Cortex of kidney (tissue), 1 donor: ENCODE measurements at places on chromosomes 11 and 22.

DNA sequence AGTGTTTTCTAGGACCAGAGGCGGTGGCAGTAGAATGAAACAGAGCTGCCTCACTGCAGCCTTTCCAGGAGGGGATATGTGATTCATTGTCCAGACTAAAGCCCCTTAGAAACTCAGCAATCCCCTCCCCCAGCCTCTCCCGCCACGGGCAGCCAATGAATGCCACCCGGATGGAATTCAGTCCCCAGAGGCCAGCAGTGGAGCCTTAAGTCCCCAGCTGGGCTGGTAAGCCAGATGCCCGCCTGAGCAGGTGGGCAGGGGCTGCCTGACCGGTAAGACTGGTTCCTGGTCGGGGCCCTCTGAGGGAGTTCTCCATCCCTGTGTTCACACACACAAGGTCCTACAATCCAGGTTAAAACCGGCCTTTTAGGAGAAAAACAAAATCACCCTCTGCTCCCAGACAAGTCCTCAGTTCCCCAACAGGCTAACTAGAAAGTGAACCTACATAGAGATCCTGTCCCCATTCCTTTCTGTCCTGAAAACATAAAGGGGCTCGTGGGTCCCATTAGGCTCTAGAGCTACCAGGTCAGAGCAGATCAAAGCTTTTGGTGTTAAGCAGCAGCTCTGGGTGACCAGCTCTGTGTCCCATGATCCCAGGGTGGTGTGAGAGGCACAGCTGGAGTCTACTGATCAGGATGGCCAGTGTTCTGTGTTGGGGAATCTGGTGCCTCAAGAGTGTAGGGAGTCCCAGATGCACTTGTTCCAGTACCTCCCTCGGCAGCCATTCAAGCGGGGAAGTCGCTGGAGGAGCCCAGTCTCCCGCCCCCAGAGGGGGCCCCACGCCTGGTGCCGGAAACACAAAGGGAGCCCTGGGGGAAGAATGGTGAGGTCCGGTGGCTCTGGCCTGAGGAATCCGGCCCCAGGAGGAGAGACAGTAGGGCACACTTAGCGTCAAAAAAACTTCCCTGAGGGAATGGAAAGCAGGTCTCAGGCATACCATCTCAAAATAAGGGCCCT is 2.6 kb downstream of the PATZ1 start:
- no peak for DNase-seq

DNA sequence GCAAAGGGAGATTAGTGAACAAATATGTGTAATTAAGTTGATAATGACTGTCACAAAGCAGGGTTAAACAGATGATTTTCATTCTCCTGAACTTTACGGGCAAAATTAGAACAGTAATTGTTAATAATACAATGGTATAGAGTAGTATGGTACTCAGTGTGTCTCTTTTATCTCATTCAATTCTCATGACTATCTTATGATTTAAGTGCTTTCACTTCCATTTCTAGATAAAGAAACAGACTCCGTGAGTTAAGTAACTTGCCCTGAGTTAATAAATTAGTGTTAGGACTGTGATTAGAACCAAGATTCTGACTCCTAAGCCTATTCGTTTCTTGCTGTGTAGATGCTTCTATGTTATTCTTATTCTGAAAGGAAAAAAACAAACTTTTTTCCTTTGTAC is 22.0 kb downstream of the PIH1D2 start:
- DNase-seq = no peak

DNA sequence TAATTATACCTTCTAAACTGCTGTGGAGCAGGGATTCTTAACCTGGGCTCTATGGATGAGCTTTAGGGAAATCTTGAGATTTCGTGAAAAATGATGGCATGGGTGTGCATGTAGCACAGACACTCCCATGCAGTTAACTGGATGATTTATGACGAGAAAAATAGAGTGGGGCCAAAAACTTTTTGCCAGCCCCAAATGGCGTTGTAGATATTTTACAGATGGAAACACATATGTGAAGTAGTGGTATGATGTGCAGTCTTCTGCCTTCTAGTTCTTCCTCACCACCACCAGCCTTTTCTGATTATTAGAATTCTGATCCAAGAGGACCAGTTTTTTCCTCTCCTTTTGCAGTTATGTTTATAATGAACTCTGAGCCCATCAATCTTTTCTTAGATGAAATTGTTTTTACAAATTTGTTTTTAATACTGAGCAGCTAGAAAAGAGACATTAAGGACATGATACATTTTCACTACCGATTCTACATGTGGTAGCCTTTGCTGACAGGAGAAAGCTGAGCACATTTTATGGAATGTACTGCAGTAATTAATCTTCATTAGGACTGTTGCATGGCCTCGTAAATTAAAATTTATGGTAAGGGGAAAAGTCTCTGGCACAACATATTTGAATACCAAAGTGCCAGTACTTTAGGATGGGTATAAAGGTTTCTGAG is 261.4 kb downstream of the DDX10 start:
- no peak for DNase-seq

GRCh38 chr11:62133328-62134065 is 9.7 kb downstream of the INCENP start:
- DNase-seq = no peak

GRCh38 chr11:65887723-65888162 is 528 bp downstream of the FIBP start:
- no peak for DNase-seq

DNA sequence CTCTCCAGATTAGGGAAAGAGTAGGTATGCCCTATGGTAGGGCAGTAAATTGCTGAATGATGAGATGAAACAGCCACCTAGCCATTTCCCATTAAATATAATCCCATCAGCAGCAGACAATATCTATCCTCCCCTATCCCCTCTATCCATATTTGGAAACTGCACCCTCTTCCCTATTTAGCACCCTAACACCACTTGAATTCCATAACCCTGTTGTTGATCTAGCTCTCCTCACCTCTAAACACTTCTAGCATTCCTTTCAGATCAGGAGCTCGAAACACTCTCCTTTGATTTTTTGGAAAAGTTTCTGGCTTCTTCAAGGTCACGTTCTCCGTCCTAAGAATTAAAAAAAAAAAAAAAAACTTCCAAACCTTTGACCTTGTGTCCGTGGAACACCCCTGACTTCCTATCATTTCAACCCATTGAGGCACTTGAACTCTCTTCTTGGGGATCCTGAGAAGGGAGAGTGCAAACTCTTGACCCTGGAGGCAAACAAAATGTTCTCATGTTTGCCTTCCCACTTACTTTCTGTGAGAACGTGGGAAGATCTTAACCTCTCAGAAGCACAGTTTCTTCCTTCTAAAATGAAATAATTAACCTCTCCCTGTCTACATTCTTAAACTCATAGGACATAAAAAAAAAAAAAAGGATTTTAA is 19.0 kb downstream of the TRIM5 start:
- DNase-seq = no peak

DNA sequence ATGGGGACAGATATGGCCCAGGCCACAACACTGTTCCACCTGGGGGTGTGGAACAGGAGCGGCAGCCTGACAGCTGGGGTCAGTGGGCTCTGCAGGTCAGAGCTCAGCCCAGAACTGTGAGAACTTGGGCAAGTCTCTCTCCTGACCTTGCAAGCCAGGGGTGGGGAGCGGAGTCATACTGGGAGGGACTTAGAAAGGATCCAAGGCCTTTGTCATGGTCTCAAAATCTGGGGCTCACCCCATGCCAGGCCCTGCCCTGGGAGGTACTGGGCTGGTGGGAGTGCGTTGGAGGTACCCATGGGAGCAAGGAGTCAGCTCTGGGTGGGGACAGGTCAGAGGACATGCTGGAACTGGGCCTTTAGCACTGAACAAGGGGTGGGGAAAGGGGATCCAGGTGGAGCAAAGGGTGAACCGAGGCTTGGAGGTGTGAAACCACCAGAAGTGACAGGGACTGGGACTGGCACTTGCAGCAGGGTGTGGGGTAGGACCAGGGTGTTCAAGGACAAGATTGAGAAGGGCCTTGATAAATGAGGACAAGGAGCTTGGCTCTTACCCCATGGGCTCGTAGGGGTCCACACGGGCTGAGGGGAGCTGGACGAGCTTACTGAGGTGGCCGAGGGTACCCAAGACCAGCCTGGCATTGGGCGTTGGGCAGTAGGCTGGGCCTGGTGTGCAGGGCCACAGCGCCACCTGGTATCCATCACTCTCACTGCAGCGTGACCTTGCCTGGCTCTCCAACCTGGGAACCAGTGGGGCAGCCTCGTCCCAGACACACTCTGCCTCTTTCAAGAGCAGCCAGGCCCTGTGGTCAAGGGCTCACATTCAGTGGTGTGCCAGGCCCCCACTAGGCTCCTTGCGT is 7.4 kb upstream of the PMM1 start:
- no peak for DNase-seq

- DNase-seq = no peak
Observed at GRCh38 chr11:95152876-95153856, 63.5 kb downstream of the ENDOD1 start.

GRCh38 chr11:88701816-88702215 is 364.0 kb downstream of the GRM5 start:
- no peak for DNase-seq

DNA sequence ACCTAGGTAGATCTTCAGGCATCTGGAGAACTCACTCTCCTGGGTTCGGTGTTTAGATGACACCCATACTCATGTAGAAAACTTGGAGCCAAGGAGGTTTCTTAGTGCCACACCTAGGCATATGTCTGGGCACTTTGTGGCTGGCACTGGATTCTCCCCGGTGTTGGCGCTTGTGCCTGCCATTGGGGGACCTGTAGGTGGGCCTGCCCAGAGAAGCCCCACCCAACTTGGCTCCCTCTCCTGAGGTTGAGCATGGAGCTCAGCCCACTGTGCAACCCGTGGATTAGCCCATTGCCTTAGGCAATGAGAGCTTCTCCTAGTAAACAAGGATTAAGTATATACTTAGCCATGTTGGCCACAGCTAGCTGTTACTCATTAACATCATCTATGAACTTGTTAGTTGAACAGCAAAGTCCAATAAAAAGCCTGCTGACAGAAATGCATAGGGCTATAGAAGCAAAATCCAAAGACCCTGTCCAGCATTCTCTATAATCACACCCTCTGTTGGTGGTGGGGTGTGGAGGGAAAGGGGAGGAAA is 335.5 kb upstream of the CHORDC1 start:
- no peak for DNase-seq

GRCh38 chr11:79510960-79511359 is 70.1 kb upstream of the TENM4 start:
- no peak for DNase-seq

GRCh38 chr11:13767471-13767870 is 99.0 kb downstream of the FAR1 start:
- no peak for DNase-seq

DNA sequence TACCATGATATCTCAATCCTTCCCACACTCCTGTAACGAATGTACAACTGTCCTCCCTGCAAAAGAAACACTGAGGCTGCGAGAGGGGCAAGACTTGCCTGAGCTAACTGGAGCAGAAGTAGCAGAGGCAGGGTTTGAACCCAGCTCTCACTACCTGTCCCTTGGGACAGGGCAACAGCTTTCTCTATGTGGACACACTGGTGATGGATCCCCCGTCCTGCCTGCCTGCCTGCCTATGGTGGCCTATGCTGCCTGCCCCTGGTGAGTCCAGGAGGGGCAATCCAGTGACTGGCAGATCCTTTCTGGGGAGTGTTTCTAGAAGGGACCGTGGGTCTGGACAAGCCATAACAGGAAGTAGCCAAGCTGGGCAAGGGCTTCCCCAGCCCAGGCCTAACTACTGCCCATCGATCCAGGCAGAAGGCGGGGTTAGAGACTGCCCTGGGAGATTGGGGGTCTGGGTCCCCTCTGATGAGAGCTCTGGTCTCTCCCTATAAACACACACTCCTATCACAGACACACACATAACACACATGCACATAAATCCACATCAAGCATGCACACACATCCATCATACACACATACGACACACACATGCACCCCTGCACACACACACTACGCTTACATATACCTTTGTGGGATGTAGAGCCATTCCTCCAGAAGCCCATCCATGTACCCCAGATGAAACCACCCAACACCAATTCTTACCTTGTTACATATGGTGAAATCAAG is 1.1 kb upstream of the EMID1 start:
- no peak for DNase-seq

DNA sequence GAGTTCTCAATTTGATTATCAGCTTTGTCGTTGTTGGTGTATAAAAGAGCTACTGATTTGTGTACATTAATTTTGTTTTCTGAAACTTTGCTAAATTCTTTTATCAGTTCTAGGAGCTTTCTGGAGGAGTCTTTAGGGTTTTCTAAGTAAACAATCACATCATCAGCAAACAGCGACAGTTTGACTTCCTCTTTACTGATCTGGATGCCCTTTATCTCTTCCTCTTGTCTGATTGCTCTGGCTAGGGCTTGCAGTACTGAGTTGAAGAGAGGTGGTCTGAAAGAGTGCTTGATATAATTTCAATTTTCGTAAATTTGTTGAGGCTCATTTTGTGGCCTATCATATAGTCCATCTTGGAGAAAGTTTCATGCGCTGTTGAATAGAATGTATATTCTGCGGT is 213.0 kb downstream of the DLG2 start:
- DNase-seq = no peak

GRCh38 chr11:113119074-113119473 is 157.9 kb downstream of the NCAM1 start:
- DNase-seq = no peak

DNA sequence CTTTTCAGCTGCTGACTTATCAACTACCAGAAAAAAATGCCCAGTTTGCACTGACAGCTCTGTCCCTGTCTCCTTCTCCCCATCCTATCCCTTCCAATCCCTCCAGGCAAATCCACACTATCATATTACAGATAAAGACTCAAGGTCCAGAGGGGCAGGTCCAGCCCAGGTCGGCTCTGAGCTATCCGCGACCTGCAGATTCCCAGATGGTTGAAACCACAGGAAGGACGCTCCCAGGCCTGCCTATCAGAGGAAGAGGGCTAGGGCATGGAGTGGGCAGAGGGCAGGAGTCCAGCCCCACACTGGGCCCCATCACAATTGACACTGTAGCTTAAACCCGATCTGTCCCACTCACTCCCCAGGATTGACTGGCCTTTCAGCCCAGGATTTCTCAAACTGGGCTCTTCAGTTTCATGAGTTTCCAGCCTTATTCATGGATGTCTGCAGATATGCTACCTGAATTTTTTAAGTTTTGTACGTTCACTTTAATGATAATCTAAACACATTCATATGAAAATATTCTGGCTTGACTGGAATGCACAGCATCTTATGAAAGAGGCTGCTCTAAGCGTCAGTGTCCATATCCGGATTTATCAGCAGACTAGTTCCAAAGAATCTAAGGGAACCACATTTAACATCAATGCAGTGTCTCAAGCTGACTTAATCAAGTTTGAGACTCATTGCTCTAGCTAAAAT is 16.4 kb upstream of the FCHSD2 start:
- no peak for DNase-seq

- DNase-seq = no peak
Observed at GRCh38 chr11:70756756-70757155, 358.4 kb downstream of the CTTN start.
